Epithelial cell of esophagus (primary cell): ENCODE measurements at places on chromosomes 6 and 20.

GRCh38 chr20:19367591-19367990, 155.1 kb downstream of the SLC24A3 start:
- no peak for DNase-seq

GRCh38 chr6:7661364-7661763, 64.5 kb upstream of the BMP6 start:
- DNase-seq = no peak

DNA sequence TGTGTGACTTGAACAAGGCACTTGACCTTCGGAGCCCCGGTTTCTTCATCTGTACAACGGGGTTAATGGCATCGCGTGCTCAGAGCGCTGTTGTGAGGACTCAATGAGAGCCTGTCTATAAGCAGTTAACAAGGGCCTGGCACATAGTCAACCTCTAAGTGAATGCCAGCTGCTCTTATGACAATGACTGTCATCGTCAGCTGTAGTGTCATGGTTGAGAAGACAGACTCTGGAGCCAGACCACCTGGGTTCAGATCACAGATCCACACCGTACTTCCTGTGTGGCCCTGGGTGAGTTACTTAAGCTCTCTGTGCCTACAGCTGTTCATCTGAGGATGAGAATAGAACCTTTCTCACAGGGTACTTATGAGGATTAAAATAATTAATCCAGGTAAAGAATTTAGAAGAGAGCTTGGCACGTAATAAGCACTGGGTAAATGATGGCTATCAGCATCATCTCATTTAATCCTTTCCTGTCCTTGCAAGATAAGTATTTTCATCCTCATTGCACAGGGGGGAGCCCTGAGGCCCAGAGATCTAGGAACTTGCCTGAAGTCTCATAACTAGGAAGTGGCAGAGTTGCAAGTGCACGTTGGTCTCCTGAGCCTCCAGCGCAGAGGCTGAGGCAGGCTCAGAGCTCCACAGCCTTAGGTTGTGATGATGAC, 105.3 kb downstream of the EYA2 start:
- no peak for DNase-seq

DNA sequence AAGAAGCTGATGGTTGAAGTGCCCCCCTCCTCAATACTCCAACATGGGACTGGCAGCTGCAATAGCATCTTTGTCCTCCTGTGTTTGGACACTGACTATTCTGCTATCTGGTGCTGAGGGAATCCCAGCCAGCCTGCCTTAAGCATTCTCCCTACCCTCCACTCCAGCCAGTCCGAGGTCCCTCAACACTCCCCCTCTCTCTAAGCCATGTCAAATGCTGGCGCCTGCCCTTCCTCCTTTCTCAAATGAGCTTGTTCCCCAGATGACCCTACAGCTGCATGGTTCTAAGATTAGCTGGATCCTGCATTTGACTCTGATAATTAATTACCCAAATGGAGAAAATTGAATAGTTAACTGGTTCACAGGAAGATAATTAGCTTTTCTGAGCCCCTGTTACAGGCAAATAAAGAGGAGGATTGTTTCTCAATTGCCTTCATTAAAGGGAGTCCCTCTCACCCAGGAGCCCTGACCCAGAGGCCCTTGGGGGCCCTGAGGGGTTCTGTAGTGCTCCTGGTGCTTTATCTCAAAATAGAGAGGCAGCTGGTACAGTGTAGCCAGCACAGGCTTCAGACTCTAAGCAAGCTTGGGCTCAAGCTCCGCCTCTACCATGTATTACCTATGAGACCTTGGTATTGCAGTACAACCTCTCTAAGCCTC, 37.9 kb upstream of the CHD6 start:
- no peak for DNase-seq

DNA sequence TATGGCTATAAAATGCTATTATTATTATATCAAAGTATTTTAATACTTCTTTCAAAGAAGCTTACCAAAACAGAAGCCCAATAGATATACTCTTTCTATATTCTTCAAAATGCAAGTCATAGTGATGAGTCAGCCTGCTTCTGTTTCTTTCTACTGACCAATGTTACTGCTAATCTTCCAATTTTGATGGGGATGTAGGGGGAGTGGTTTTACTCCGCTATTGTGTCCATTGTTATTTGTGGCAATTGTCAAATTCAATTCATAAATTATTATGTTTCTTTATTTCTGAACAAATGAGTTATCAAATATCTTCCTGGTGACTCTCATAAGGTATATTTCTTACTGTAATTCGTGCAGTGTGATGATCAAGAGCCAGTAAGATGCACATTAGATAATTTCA, 221.5 kb upstream of the DEFB112 start:
- DNase-seq = peak; percentile 31

GRCh38 chr20:34240693-34241615, at the start of gene ASIP:
Gene ASIP (plus strand): TSS chr20:34241423. CDS start chr20:34260375, 18,952 bp downstream.
- no peak for DNase-seq

GRCh38 chr6:35919827-35920751, 809 bp downstream of the SRPK1 start:
- DNase-seq = peak; percentile 89

- DNase-seq = no peak
Measured at GRCh38 chr6:88296694-88297093, 130.5 kb upstream of the CNR1 start.

DNA sequence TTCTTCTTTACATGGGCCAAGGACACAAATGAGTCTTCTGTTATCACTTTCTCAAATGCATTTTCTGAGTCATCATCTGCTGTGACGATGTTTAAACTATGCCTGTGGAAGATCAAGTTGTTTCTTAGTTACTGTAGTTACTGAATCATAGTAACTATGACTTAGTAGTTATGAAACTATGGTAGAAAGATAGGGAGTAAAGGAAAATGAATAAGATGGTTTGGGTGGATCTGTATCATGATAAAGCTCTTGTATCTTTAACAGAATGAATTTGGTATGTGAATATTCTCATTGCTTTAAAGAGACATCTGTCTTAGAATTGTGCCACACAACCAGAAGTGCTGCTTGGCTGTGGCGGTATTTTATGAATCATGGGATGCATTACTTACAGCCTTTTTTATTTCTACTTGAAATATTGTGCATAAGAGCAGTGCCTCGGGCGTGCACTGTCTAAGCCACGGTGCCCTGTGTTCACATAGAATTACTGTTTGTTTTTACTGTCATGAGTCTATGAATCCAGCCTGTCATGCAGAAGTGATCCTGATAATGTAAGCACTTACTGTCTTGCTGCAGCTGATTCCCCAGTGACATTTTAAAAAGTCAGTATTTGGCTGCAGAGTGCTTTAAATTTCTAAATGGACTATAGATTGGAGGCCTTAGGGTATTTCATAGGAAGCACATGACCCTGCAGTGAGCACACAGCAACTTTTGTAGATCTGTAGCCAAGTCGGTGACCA, 215.2 kb downstream of the TMEM242 start:
- DNase-seq = peak; percentile 91

DNA sequence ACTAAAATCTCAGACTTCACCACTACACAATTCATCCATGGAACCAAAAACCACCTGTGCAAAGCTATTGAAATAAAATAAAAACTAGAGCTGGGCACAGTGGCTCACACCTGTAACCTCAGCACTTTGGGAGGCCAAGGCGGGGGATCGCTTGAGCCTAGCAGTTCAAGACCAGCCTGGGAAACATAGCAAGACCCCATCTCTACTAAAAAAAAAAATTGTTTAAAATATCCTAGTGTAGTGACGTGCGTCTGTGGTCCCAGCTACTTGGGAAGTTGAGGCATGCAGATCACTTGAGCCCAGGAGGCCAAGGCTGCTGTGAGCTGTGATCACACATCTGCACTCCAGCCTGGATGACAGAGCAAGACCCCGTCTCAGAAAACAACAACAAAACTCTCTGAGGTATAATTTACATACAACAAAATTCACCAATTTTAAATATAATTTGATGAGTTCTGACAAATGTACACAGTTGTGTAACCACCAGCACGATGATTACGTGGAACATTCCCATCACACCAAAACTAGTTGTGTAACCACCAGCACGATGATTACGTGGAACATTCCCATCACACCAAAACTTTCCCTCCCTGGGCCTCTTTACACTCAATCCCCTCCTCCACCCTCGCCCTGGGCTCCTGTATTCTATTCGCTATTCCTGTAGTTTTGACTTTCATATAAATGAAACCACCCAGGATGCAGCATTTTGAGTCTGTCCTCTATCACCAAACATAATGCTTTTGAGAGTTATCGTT, 107.5 kb downstream of the TAF4 start:
- no peak for DNase-seq

- no peak for DNase-seq
Measured at GRCh38 chr6:128712898-128713297, 170.0 kb upstream of the LAMA2 start.

DNA sequence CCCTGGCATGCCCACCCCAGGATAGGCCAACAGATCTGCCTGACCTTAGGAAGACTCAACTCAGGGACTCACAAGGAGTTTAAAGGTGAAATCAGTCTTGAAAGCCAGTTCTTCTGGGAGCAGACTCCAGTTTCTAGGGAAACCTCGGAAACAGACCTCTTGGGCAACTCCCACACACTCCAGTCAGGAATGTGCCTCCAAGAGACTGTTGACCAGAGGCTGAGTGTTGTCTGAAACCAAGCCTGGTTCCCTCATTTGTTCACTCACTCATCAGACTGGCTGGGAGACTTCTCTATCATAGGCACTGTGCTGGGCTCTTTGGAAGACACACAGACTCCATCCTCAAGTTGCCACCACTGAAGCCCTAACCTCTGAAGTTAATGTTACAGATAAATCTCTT, 1.8 kb downstream of the TREM1 start:
- DNase-seq = peak; percentile 55

DNA sequence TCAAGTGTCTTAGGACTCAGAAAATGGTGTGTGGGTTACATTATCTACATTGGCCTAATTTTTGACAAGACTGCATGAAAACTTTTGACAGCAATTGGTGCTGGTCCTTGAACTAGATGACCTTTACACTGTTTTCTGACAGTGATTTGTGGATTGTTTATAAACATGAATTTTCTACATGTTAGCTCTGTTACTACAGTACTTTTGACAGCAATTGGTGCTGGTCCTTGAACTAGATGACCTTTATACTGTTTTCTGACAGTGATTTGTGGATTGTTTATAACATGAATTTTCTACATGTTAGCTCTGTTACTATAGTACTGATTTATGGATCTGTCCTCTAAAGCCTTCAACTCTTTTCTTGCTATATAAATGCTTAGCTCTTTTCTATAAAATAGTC, 16.7 kb downstream of the KCTD20 start:
- DNase-seq = no peak

- no peak for DNase-seq
Measured at GRCh38 chr6:107064579-107065065, 36.6 kb downstream of the MTRES1 start.

- DNase-seq = no peak
Measured at GRCh38 chr6:67300430-67301040, 1334.5 kb upstream of the ADGRB3 start.

DNA sequence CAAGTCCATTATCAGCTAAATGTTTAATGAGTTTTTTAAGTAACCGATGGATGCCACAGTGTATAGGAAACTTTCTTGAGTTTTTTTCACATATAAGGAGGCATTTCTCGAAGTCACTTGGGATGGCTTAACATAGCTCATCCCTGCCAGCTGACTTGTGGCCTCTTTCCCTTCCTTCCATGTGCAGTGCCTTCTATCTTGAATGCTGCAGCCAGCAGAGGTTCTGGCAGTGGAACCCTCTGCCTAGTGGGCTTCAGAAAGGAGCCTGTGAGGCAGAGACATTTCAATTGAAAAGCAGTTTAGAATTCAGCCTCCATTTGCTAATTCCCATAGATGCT, 51.9 kb downstream of the AKAP12 start:
- no peak for DNase-seq

GRCh38 chr6:46776070-46776712, 17.0 kb upstream of the MEP1A start:
- no peak for DNase-seq

- DNase-seq = peak; percentile 34
Measured at GRCh38 chr6:148109732-148110131, 232.9 kb upstream of the SASH1 start.
